ENCODE measurements at places on chromosomes 12 and 14. TPM values are rescaled to one million over a fixed set of nuclear protein-coding genes. Genes with fewer than 3 reads are reported as not detected.

The HOXC13 gene
- total RNA-seq, result not detected

The TPH2 gene
- not detected for total RNA-seq

DNA sequence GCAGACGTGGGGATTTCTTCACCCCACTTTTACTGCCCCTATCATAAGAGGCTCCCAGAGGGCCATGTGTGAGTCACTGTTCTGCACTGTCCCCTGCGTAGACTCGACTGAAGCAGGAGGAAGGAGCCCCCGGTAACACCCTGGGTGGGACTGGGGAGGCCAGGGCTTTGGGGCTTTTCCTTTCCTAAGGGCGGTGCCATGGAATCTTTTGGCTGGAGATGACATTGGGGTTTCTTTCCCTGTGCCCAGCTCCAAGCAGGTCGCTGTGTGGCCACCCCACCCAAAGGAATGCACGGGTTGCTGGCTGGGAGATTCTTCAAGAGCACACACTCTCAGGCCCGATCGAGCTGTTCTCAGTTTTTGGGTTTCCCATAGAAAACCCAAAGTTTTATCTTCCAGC, 62.3 kb upstream of the RIN3 start:
- DNase-seq, result no peak

DNA sequence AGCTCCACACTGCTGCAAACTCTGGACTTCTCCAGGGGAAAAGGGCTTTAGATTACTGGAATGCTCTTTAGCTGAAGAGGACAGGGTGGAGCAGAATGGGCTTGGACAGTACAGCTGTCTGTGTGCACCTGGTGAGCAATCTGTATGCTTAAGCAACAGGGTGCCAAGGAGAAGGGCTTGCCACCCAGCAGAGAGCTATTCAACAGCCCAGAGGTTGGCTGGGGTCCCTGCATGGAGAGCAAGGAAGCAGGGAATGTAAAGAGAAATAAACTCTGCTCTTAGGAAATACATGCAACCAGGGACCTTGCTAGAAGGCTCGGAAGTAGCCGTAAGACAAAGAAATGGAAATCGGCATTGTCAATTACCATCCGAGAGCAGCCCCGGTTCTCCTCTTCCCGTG, 53.0 kb upstream of the CORO1C start:
- no peak for DNase-seq

DNA sequence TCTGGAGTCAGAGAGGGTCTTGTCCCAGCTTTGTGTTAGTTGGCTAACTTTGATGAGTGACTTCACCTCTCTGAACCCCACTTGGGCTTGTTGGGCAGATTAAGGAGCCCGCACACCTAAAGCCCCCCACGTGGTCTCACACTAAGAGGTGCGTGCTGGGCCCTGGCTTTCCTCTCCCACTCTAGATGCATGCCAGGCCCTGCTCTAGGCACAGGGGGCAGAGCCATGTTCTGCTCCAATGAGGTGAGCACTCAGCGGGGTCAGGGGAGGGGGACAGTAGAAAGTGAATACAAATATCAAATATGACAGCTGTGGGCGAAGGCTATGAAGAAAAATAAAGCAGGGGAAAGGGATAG, 119.0 kb downstream of the GCH1 start:
- DNase-seq, result peak; percentile 80

All from mesenteric fat pad (tissue), 1 donor.